ENCODE measurements at places on chromosomes 12 and 14. TPM values are rescaled to one million over a fixed set of nuclear protein-coding genes. Genes with fewer than 3 reads are reported as not detected.

Gene NEMF
- 60.6 TPM for total RNA-seq

Gene SELPLG
- total RNA-seq = 2.2 TPM

Gene MSRB3
- 0.04 TPM for total RNA-seq

Gene KRT85
- total RNA-seq = not detected

Gene SMCO2
- total RNA-seq = not detected

DNA sequence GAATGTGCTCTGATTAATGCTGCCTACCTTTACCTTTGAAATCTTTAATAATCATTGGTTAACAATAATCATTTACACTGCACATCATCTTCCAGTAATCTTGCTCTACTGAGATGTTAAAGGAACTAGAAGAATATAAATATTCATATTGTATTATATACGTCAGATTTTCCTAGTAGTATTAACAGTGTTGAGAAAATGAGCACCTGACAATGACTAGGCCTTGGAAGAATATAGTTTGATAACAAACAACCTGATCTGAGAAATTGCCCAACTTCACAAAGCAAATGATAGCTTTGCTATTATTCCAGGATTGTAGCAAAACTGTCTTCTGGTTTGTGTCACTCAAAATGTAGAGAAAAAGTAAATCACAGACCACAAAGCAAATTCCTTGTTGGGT is 467.1 kb downstream of the NOVA1 start:
- DNase-seq = no peak
- H3K27me3 ChIP-seq = no peaks in the 10 kb centered on the region
- H3K27ac ChIP-seq = no peak overlapping the region
- H3K4me1 ChIP-seq = no peaks in the 10 kb centered on the region
- no peak overlapping the region for H3K4me3 ChIP-seq

GRCh38 chr12:20628226-20628787 is 66.8 kb upstream of the SLCO1C1 start:
- no peaks in the 10 kb centered on the region for H3K36me3 ChIP-seq
- H3K27me3 ChIP-seq = no peaks in the 10 kb centered on the region
- DNase-seq = no peak
- no peak overlapping the region for H3K4me3 ChIP-seq

DNA sequence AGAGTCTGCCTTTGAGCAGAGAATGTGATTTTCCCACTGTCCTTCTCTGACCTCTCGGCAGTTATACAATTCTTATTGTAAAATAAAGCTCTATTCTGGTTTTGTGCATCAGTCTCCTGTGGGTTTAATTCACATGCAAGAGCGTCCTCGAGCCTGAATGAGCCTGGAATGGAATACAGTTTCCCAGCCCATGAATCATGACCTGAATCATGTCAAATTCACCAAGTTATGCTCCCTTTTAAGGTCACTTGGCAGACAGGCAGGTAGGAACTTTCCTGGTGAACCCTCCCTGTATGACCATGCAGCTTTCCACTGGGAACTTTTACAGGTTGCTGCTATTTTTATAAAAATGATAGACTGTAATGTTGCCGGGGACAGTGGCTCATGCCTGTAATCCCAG is 41.7 kb downstream of the BICD1 start:
- no peak overlapping the region for H3K4me3 ChIP-seq
- no peaks in the 10 kb centered on the region for H3K27me3 ChIP-seq
- H3K27ac ChIP-seq = no peak overlapping the region
- no peaks in the 10 kb centered on the region for H3K4me1 ChIP-seq
- DNase-seq = no peak

DNA sequence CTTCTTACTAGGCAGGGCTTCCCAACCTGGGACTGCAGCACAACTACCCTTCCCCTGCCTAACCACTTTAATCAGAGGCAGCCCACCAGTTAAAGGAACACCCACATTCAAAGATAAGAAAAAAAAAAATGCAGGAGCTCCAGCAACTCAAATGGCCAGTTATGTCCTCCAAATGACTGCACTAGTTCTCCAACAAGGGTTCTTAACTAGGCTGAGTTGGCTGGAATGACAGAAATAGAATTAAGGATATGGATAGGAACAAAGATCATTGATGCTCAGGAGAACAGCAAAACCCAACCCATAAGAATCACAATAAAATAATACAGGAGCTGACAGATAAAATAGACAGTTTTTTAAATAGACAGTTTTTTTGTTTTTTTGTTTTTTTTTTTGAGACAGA is 154.2 kb downstream of the PLCZ1 start:
- no peak for DNase-seq
- no peak overlapping the region for H3K27ac ChIP-seq
- no peak overlapping the region for H3K4me3 ChIP-seq
- H3K4me1 ChIP-seq = no peaks in the 10 kb centered on the region
- no peaks in the 10 kb centered on the region for H3K27me3 ChIP-seq
- no peaks in the 10 kb centered on the region for H3K36me3 ChIP-seq

GRCh38 chr12:65609359-65609771 is 214.9 kb upstream of the HMGA2 start:
- no peaks in the 10 kb centered on the region for H3K36me3 ChIP-seq
- no peak overlapping the region for H3K4me3 ChIP-seq
- H3K4me1 ChIP-seq = no peaks in the 10 kb centered on the region
- DNase-seq = no peak
- no peak overlapping the region for H3K27ac ChIP-seq

DNA sequence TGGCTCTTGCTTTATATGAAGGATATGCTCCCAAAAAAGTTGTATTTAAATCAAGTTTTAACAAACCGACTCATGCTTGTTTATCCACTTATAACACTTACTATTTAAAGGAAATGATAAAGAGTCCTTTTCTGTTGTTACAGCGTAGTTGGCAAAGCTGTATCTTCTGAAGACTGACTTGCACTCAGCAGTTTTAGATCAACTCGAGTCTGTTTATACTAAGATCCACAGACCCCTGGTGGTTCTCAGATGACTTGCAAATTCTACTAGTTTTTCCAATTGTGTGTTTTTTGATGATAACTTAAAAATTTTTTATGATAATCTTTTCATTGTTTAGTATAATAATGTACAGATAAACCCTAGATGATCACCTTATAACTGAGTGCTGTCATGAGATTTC is 475.8 kb downstream of the RGS6 start:
- H3K27ac ChIP-seq = no peak overlapping the region
- H3K36me3 ChIP-seq = no peaks in the 10 kb centered on the region
- no peak overlapping the region for H3K4me3 ChIP-seq
- no peaks in the 10 kb centered on the region for H3K4me1 ChIP-seq
- DNase-seq = no peak
- H3K27me3 ChIP-seq = no peaks in the 10 kb centered on the region

DNA sequence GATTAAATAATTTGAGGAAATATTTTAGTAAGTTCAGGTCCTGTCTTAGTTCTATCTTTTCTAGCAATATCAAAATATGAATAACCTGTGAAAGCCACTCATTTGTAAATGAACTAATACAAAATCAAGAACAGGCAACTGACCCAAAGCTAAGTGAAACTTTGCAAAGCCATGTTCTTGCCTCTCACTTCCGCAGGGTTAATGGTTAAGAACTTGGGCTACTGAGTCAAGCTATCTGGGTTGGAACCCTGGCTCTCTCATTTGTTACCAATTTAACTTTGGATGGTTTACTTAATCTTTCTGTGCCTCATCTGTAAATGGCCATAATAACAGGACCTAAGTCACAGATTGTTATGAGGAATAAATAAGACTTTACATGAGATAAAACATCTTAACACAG is 2.8 kb downstream of the KIF21A start:
- H3K36me3 ChIP-seq = no peaks in the 10 kb centered on the region
- no peak overlapping the region for H3K4me3 ChIP-seq
- peak overlapping the region; percentile 41 for H3K27ac ChIP-seq
- no peaks in the 10 kb centered on the region for H3K27me3 ChIP-seq
- DNase-seq = no peak

GRCh38 chr14:89899917-89900663 is 54.4 kb downstream of the EFCAB11 start:
- H3K4me1 ChIP-seq = no peaks in the 10 kb centered on the region
- no peak overlapping the region for H3K4me3 ChIP-seq
- H3K27me3 ChIP-seq = no peaks in the 10 kb centered on the region
- no peaks in the 10 kb centered on the region for H3K36me3 ChIP-seq
- DNase-seq = peak; percentile 3

- H3K27me3 ChIP-seq = no peaks in the 10 kb centered on the region
- DNase-seq = no peak
- no peaks in the 10 kb centered on the region for H3K4me1 ChIP-seq
- H3K4me3 ChIP-seq = no peak overlapping the region
Measured at GRCh38 chr14:75619548-75619947, 41.1 kb downstream of the ERG28 start.

GRCh38 chr12:8572507-8572906 is 31.8 kb upstream of the CLEC4E start:
- H3K4me3 ChIP-seq = no peak overlapping the region
- no peak for DNase-seq
- no peaks in the 10 kb centered on the region for H3K27me3 ChIP-seq
- no peaks in the 10 kb centered on the region for H3K36me3 ChIP-seq

- no peak for DNase-seq
- H3K27me3 ChIP-seq = no peaks in the 10 kb centered on the region
- no peak overlapping the region for H3K4me3 ChIP-seq
- H3K27ac ChIP-seq = no peak overlapping the region
- no peaks in the 10 kb centered on the region for H3K4me1 ChIP-seq
Measured at GRCh38 chr12:62995097-62995496, 60.1 kb upstream of the PPM1H start.

DNA sequence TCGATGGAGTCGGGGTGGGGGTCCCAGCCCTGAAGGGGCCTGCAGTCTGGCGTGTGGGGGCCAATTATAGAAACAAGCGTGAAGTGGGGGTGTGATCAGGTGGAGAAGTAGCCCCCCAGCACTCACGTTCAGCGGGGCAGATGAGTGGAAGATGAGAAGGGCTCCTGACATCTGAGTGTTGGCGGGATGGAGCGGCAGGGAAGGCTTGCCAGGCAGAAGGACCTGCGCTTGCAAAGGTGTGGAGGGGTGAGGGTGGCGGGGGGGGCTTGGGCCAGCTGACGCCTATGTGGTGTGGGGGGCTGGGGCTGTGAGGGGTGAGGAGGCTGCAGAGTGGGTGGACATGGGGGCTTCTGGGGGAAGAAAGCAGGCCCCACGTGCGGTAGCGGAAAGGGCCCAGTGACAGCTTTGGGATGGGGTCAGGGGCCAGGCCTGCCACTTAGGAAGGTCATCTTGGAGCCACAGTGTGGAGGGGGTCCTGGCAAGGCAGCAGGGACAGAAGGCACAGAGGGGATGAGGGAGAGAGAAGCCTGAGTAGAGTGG is 22.2 kb upstream of the BEGAIN start:
- no peak overlapping the region for H3K4me3 ChIP-seq
- H3K36me3 ChIP-seq = no peaks in the 10 kb centered on the region
- no peak for DNase-seq
- peaks cover 21% of the 10 kb centered on the region for H3K4me1 ChIP-seq
- no peak overlapping the region for H3K27ac ChIP-seq

GRCh38 chr14:34833549-34834523 is 41.3 kb downstream of the BAZ1A start:
- no peak overlapping the region for H3K4me3 ChIP-seq
- no peak for DNase-seq
- no peaks in the 10 kb centered on the region for H3K4me1 ChIP-seq
- H3K36me3 ChIP-seq = peaks cover 22% of the 10 kb centered on the region

- no peaks in the 10 kb centered on the region for H3K4me1 ChIP-seq
- no peaks in the 10 kb centered on the region for H3K27me3 ChIP-seq
- H3K27ac ChIP-seq = no peak overlapping the region
- peaks cover 29% of the 10 kb centered on the region for H3K36me3 ChIP-seq
- H3K4me3 ChIP-seq = no peak overlapping the region
Measured at GRCh38 chr14:102951034-102951433, 28.6 kb downstream of the AMN start.

DNA sequence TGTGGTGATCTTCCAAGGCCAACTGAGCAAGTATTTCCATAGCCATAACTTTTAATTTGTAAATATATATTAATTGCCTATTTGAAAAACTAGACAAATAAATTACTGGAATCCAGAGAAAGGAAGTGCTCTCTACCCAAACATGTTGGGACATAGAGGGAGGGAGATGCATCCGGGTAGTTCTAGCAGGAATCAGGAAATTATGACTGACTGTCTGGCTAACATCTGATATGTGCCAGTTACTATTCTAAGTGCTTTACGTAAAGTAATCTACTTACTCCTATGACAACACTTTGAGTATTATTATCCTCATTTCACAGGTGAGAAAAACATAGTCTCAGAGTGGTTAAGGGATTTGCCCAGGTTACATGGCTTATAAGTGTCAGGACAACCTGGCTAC is 147.7 kb upstream of the VASH1 start:
- H3K27ac ChIP-seq = no peak overlapping the region
- H3K4me3 ChIP-seq = no peak overlapping the region

DNA sequence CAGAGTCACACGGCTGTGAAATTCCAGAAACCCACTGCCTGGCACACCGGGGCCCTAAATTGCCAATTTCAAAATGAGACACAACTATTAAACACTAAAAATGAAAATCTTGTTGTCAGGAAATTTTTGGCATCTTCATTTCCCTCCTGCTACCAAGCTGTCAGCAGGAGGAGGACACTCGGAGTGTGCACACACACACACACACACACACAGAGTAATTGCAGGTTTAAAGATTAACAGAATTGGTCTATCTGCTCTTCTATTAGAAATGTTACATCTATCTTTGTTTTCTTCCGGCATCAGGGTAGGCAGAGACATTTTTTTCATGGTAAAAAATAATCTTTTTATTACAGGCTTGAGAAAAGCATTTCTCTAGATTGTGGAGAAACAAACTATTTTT is 314.2 kb downstream of the EGLN3 start:
- H3K27me3 ChIP-seq = no peaks in the 10 kb centered on the region
- no peaks in the 10 kb centered on the region for H3K4me1 ChIP-seq
- H3K4me3 ChIP-seq = no peak overlapping the region
- H3K27ac ChIP-seq = no peak overlapping the region

DNA sequence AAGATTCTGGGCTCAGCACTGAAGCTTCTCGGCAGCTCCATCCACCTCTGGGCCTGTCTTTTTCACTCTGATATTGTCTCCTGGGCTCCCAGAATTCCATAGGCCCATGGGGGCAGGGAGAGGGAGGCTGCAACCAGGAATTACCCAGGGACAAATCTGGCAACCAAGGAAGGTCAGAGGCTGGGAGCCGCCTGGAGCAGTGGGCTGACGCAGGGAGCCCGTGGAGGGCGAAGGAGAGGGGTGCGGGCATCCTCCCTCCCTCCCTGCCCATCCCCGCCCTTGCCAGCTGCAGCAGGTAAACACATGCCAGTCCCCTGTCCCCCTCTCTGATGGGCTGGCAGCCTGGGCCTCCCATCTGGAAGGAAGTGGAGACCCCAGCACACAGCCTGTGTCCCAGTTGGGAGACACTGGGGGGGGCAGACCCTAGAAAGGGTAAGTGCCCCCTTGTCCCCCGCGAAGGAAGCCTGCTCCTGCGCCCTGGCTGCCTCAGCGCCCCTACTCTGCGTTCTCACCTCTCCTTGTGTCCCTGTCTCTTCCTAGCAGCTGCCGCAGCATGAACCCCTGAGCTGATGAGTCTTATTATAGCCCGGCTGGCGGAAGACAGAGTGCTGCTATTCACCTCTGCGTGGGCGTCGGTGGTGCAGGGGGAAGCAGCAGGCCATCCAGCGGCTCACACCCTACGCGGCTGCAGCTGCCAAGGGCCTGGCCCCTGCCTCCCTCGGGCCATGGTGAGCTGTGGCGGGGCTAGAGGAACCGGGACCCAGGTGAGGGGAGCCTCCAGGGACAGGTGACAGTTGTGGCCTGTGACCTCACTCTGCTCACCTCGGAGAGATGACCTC is 6.7 kb downstream of the LRTM2 start:
- H3K27ac ChIP-seq = no peak overlapping the region
- H3K36me3 ChIP-seq = no peaks in the 10 kb centered on the region
- no peak overlapping the region for H3K4me3 ChIP-seq
- peaks cover 18% of the 10 kb centered on the region for H3K4me1 ChIP-seq

Measured in K562 (cell line).